ENCODE measurements at places on chromosomes 7 and 10.

GRCh38 chr10:19169041-19169440 is 120.4 kb downstream of the MALRD1 start:
- no peak for DNase-seq

DNA sequence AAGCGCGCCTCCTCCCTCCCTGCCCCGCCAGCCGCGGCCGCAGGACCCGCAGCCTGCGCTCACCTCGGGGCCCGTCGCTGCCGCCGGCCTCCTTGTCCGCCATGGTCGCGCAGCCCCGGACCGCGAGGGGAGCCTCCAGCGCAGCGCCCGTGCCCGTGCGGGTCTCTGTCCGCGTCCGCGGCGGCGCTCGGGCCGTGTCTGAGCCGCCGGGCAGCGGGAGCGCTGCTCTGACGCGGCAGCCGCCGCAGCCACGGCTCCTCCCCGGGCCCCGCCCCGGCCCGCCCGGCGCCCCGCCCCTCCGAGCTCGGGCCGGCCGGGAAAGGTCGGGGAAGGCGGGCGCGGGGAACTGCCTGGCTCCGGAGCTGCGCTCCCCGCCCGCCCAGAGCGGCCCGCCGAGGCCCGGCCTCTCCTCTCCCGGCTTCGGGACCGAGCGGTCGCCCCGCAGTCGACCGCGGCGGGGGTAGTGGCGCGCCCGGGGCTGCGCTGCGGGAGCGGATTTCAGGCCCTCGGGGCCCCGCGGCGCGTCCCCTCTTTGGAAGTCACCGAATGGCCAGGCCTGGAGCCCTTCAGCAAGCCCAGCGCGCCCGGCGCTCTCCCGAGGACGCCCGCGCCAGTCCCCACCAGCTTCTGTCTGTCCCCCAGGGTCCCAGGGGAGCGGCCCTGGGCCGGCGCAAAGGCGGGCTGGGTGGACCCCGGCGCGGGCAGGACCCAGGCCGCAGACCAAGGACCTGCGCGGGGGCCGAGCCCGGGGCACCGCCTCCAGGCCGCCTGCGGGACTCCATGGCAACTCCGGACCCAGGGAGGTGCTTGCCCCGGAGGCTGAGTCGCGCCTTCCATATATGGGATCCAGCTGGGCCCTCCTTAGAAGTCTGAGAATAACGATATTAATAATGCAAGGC is at the start of gene HSPA12A:
TSS of gene HSPA12A (minus strand) at position 200 of the 899 bp plus-strand sequence. CDS start at position 103, 97 bp downstream.
- no peak for DNase-seq

DNA sequence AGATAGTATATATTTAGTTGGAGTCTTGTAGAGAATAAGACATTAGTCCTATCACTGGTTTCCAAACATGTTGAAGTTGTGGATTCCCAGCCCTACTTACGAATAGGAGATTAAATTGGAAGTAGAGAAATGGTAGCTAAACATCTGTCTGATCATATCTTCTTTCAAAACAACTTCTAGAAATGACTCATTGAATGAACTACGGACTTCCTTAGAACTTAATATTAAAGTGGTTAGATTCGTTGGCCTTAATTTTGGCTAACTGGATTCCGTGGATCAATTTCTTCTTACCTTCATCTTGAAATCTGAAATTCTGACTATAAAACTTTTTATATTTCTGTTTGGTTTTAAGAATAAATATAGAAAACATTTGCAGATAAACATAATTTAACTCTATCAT is 3.4 kb downstream of the PHF14 start:
- no peak for DNase-seq

- no peak for DNase-seq
These were observed 13.2 kb downstream of the ZNF488 start for GRCh38 chr10:47370878-47371277.

GRCh38 chr10:31004611-31005193 is 27.0 kb downstream of the ZNF438 start:
- no peak for DNase-seq

GRCh38 chr7:44524811-44525388 is 16.2 kb downstream of the NPC1L1 start:
- DNase-seq, result no peak

- DNase-seq, result no peak
These were observed 189.2 kb upstream of the PODXL start for GRCh38 chr7:131745390-131746248.
